Activated T-cell treated with anti-CD3 and anti-CD28 coated beads for 48 hours (primary cell): ENCODE measurements at places on chromosomes 2 and 18.

- peak; percentile 38 for DNase-seq
Measured at GRCh38 chr2:127859712-127860085, 1.7 kb upstream of the POLR2D start.

GRCh38 chr2:171160956-171161740, 455 bp upstream of the TLK1 start:
- peak; percentile 62 for DNase-seq

DNA sequence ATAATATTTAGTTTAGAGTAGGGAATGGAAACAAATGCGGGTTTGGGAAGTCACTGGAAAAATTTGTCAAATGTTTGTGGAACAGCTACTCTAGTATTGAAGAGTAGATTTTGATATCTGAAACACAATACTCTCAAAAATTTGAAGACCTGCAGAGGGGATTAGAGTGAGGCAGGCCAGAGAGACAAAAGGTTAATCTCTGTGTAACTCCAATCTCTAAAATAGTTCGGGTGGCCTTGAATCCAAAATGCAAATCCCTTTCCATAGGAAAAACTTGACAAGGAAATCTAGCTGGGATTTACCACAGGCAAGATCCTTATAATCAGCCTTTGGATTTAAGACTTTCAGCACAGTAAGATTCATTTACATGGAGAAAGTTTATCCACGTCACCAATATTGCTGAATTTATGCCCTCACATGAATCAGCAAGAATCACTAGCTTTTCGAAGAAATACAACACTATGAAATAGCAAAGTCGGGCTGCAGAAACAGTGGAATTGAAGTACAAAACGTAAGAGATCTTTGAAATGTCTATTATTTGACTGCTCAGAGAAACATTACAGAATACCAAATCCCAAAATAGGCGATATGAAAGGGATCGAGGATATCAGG, 423.7 kb upstream of the ZNF804A start:
- no peak for DNase-seq

- no peak for DNase-seq
Measured at GRCh38 chr2:208847651-208848050, 441.1 kb downstream of the PTH2R start.

- DNase-seq, result no peak
Measured at GRCh38 chr18:29749704-29750103, 1292.8 kb downstream of the DSC3 start.

- no peak for DNase-seq
Measured at GRCh38 chr2:16155366-16155765, 215.0 kb downstream of the MYCN start.

DNA sequence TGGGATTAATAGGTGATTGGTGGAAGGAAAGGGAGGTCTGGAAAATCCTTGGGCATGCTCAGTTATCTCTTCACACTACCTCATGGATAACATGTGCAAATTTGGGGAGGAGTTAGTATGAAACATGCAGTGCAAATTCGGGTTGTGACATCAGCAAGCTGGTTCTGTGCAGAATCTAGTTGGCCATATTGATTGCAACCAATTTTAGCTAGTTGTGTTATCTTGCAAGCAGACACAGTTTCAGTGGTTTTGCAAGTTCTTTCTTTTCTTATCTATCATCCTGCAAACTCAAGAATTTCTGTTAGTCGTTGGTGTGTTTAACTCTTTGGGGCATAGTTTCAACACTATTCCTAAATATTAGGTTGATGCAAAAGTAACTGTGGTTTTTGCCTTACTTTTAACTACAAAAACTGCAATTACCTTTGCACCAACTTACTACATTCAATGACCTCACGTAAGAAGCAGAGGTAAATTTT, 135.4 kb downstream of the PTH2R start:
- no peak for DNase-seq

GRCh38 chr18:37299471-37300304, 265.9 kb downstream of the CELF4 start:
- no peak for DNase-seq

DNA sequence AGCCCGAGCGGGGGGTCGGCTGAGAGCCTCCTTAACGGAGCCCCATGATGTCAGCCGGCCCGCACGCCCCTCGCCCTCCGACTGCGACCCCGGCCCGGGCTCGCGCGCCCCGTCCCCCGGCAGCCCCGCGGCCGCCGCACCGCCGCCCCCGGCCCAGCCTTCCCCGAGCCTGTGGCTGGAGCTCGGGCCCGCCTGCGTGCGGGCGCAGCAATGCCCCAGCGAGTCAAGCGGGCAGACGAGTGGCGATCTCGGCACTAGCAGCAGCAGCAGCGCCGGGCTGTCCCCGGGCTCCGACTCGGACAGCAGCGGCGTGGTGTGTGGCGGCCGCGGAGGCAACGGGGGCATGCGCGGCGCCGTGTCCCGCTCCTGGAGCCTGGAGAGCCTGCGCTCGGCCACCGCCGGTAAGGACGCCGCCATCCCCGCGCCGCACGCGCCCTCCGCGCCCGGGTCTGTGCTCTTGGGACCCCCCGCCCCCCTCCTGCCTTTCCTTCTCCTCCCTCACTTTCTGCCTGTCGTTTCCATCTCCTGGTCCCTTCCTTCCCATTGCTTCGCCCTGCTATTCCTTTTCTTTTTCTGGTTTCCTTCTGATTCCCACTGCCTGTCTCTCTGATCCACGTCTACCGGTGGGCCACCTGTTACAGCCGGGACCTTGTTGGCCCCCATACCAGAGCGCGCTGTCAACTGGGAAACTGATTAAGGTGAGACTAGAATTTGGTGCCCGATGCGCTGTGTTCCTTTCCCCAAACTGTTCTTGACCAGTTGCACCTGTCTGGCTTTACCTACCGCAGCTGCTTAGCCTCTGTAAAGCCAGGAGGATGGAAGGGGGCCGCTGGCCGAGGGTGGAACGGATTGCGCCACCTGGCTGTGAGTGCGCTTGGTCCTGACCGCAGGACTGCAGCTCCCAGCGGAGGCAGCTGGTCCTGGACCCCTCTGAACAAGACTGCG, 127.4 kb downstream of the ARHGEF4 start:
- DNase-seq, result peak; percentile 14

- no peak for DNase-seq
Measured at GRCh38 chr2:233346930-233347329, 7.4 kb upstream of the DGKD start.

GRCh38 chr18:60649107-60649506, 276.5 kb upstream of the MC4R start:
- no peak for DNase-seq

DNA sequence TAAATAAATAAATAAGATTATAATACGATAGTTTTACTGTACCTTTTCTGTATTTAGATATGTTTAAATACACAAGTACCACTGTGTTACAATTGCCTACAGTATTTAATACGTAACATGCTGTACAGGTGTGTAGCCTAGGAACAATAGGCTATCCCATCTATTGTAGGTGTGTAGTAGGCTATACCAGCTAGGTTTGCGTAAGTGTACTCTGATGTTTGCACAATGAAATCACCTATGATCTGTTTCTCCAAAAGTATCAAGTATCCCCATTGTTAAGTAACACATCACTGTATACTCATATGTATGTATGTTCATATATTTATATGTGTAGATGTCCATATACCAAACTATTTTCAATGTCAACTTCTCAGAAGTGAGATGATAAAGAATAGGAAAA, 118.2 kb upstream of the RND3 start:
- no peak for DNase-seq

- no peak for DNase-seq
Measured at GRCh38 chr2:86700690-86701089, 19.4 kb upstream of the RMND5A start.

- DNase-seq, result no peak
Measured at GRCh38 chr2:147227313-147227712, 617.5 kb upstream of the ACVR2A start.

GRCh38 chr18:76564655-76565237, 69.7 kb upstream of the ZNF516 start:
- DNase-seq, result no peak

GRCh38 chr18:25795213-25795612, 295.2 kb downstream of the SS18 start:
- no peak for DNase-seq

- no peak for DNase-seq
Measured at GRCh38 chr2:133264989-133265401, 303.3 kb downstream of the NCKAP5 start.

DNA sequence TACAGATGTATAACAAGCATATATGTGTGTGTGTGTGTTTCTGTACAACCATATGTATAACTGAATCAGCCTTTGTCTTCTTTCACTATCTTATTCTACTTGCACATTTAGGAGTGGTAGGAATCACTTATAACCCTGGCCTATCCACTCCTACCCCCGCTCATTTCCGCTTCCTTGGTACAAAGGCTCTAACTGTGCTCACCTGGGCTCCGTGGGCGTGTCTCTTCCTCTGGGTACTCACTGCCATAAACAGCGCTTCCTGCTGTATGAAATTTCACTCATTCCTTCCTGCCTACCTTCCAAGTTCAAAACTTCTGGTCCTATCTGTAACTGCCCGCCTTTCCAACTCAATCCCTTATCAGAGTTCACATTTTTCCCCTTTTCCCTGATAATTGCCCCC, 815.5 kb downstream of the EPHA4 start:
- no peak for DNase-seq

- DNase-seq, result peak; percentile 8
Measured at GRCh38 chr18:26621161-26622026, 73.0 kb upstream of the KCTD1 start.

DNA sequence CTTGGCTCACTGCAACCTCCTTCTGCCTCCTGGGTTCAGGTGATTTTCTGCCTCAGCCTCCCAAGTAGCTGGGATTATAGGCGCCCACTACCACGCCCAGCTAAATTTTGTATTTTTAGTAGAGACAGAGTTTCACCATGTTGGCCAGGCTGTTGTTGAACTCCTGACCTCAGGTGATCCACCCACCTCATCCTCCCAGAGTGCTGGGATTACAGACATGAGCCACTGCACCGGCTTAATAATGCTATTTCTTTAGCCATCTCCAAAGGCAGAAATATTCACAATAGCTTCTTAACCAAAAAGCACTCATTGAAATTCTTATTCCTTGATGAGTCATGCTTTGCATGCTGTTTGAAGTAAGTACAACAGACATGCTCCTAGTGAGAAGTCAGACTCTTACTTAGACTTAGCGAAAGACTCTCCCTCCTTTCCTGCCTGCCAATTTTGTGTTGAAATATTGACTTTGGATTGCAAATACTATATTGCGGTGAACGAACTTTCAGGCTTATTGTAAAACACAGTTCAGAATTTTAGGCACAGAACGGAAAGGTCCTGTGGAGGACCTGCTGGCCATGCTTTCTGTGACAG, 4.4 kb downstream of the ACTR3 start:
- no peak for DNase-seq

DNA sequence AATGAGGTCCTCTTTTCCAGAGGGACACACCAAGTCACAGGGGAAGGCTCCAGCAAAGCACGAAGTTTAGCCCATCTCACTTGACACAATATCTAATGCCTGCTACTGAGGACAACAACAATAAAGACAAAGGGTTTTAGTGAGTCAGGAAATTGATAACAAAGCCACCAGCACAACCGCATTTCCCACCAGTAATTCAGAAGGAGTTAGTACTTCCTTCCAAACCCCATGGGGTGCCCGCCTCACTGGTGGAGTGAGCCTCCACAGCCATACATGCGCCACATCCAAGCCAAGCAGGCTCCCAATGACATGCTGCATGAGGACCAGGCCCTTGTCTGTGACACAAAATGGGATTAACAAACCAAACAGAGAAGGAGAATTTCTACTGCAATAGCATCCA, 40.1 kb downstream of the MRPL35 start:
- DNase-seq, result no peak

DNA sequence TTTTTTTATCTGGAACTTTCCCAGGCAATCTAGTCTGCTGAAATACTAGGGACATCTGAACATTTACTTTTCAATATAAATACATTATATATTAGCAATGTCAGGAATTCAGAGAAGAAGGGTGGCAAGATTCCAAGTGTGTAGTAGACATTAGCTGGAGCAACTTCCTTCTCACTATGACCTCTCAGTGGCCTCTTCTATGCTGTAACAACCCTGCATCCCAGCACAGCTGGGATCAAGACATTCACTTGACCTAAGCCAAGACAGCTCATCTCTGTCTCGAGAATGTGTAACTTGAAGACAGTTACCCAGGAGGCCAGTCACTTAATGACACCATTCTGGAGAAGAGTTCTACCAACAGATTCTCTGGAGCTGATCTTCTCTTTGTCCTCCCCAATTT, 61.7 kb upstream of the RALBP1 start:
- DNase-seq, result no peak

DNA sequence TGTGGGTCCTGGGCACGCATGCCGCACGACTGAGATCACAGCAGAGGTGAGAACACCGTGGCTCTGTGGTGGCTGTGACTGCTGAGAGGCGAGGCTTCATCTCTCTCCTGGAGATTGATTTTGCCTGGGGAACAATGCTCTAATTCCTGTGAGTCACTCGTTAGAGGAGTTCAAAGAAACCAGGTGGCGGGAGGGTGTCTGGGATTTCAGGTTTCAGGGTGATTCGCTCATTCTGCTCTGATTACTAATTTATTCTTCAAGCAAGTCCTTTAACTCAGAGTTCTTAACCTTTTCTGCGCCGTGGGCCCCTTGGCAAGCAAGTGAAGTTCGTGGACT, 56.3 kb downstream of the GLI2 start:
- no peak for DNase-seq

DNA sequence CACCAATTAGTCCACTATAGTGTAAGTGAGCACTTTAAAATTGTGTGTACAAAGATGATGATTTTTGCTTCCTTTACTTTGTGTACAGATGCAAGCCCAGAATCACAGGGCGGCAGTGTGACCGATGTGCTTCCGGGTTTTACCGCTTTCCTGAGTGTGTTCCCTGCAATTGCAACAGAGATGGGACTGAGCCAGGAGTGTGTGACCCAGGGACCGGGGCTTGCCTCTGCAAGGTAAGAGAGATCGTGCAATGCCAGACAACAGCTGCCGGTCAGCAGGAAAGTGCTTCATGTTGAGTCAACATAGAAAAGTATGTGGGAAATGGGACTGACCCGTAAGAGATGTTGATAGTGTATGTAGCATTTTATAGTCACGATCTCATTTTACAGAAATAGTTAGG, 156.8 kb upstream of the TTC39C start:
- no peak for DNase-seq

GRCh38 chr2:202378001-202378400, 1.9 kb downstream of the BMPR2 start:
- no peak for DNase-seq

GRCh38 chr2:196566961-196567666, 72.4 kb upstream of the CCDC150 start:
- no peak for DNase-seq
